ENCODE measurements at places on chromosomes 16 and 17.

GRCh38 chr17:921161-921560 lies 58.4 kb downstream of the NXN start:
- no peak for DNase-seq

- no peak for DNase-seq
These were observed 64.9 kb downstream of the PLD6 start for GRCh38 chr17:17141279-17141678.

GRCh38 chr17:81295676-81296381 lies 722 bp upstream of the SLC38A10 start:
- no peak for DNase-seq

DNA sequence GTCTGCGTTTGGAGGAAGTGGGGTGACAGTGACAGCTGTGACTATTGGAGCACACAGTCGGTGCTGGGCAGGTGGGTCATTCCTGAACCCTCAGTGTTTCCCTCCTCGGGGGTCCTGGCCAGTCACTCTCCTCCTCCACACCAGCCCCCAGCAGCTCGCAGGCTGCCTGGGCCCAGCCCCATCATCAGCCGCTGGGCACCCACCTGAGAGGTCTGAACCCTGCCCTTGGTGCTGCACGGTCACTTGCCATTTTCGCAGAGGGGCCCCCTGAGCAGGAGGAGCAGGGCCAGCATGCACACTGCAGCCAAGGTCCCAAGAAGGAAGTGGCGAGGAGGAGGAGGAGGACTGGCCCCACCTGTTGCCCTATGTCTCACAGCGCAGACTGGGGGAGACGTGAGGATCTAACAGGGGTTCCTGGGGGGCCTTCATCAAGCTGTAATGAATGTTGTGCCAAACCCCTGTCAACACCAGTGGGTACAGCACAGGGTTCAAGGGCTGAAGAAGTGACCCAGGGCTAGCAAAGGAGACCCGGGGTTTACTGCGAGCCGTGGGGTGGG lies 23.0 kb downstream of the JPH3 start:
- DNase-seq: no peak

- no peak for DNase-seq
These were observed 30.1 kb upstream of the CPNE2 start for GRCh38 chr16:57062329-57062728.
